ENCODE measurements at places on chromosomes 2 and 18.

GRCh38 chr2:62181843-62182242, 14.1 kb upstream of the B3GNT2 start:
- no peak for DNase-seq

GRCh38 chr2:100736121-100736915, 83.6 kb upstream of the NPAS2 start:
- no peak for DNase-seq

- DNase-seq = no peak
Measured at GRCh38 chr2:36413218-36413617, 57.6 kb downstream of the CRIM1 start.

DNA sequence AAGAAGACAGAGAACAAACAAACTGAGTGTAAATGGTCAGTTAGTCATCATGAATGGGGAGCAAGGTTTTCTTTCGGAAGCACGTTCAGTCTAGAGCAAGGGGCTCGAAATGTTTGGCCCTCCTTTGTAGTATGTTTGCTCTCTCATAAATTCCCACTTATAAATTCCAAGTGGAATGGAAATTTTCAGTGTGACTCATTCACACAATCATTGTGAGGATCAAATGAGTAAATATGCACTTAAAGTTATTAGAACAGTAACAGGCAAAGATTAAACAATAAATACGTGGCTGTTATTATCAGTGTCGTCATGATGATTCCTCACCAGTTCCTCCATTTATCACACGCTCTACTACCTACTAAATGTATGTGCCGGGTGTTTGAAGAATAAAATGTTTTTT, 10.5 kb downstream of the CNGA3 start:
- no peak for DNase-seq

- DNase-seq = no peak
Measured at GRCh38 chr2:159832858-159833257, 34.9 kb upstream of the CD302 start.

DNA sequence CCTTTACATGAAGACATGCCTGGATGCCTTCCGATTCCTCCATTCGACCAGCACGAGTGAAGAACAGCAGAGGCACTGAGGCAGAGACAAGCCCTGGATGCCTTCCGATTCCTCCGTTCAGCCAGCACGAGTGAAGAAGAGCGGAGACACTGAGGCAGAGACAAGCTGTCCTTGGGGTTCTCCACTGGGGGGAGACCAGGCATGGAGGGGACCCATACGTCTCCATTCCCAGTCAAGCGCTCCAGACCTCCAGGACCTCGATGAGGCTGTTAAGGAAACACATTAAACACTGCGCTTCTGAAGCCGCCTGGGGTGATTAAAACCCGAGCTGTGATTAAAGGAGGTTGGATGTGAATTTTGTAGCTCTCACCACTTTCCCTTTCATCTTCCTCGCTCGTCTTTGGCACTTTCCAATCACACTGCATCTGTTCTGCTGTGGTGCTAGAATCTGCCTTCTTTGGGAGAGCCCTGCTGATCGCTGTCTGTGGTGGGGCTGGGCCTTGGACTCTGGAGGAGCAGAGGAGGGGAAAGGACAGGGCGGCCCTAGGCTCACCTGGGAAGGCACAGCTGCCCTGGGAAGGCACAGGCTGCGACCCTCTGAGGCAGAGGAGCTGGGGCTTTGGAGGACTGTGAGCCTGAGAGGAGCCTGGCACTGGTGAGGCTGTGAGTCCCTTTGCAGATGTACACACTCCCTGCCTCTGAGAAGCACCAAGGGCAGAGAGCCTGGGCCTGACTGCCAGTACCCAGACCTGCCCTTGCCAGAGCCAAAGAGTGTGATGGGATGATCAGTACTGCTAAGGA, 463.1 kb upstream of the HS6ST1 start:
- DNase-seq = no peak
